ENCODE measurements at places on chromosomes 11 and 22.

DNA sequence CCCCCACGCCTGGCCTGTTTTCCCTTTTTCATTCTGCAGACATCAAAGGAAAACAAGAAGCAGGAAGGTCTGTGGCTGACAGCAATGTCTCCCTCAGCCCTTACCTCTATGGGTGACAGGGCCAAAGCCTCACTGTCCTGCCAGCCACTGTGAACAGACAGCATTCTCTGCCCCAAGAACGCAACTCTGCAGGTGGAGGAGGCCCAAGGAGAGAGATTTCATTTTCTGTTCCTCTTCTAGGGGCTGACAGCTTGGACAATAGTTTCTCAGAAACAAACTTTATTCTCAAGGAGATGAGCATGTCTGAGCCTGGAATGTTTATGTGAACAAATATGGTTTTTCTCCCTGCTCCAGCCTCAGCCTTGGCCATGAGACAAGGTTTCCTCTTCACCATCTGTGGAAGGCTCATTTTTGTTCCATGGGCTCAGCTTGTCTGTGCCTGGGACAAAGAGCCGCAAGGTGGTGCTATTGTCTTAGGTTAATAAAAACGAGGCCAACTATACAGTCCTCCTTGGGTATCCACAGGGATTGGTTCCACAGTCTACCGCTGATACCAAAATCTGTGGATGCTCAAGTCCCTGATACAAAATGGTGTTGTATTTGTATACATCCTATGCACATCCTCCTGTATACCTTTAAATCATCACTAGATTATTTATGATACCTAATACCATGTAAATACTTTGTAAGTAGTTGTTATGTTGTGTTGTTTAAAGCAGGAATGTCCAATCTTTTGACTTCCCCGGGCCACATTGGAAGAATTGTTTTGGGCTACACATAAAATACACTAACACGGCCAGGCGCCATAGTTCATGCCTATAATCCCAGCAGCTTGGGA, 5.8 kb downstream of the PIWIL3 start:
- no peak for DNase-seq

DNA sequence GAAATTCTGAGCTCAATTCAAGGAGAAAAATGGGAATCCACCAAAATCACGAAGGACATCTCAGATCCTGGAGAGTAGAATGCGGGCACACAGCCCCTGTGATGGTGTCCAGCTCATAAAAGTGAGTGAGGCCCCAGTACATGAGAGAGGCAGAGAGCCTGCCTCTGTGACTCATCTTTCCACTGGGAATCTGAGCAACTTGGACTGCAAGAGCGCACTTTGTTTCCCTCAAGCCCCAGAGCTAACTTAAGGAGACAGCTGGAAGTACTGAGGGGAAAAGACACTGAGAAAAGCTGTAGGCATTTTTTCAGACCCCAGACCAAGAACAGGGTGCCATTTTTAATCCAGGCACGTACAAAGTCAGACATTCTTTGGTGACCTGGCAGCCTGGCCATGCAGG, 273.7 kb downstream of the C11orf87 start:
- no peak for DNase-seq

- DNase-seq = no peak
Observed at GRCh38 chr22:42318967-42319366, 48.5 kb upstream of the TCF20 start.

DNA sequence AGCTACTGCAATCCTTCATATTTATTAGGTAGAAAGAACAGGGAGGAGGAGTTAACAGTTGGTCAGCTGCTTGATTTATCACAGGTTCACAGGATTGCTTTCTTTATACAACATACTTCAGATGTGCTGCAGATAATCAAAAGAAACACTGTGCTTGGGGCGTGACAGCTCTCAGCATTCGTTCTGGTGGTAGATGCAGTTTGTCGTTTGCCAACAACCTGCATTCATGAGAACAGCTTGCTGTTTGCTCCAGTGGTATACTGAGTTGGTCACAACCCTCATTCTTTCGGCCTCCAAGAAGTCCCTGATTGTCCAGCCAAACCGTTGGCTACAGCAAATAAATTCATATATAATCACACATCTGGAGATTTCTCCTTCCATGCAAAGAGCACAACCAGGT, 120.5 kb downstream of the ZNF280B start:
- no peak for DNase-seq

DNA sequence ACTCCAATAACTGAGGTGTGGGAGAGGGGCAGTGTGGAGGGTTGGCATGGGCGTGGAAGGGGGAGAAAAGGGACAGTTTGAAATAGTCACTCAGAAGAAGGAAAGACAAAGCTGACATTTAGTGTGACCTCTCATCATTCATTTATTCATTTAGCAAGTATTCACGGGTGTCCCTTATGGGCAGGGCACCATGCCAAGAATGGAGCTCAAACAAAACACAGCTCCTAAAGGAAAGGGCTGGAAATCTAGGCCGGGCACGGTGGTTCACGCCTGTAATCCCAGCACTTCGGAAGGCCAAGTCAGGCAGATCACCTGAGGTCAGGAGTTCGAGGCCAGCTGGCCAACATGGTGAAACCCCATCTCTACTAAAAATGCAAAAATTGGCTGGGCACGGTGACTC, 19.4 kb upstream of the DGKZ start:
- DNase-seq = no peak

- no peak for DNase-seq
Observed at GRCh38 chr11:23846902-23847422, 649.9 kb upstream of the LUZP2 start.
